Uterus (tissue), 4 donors: ENCODE measurements at places on chromosomes 7 and 10.

DNA sequence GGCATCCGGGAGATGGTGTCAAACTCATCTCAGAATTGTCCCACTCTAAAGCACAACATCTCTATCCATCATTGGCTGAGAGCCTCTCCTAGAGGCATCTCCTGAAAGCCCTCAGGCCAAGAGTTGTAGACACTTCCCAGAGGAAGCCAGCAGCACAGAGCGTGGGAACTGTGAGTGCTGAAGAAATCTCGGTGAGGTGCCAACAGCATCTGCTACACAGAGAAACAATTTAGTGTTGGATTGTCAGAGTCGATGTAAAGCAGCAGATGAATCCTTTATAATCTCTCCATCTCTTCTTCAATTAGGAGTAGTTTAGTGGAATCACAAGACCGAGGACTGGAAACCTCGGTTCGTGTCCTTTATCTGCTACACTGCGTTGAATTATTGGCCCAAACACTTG, 172.2 kb downstream of the C7orf25 start:
- DNase-seq: peak; percentile 40

DNA sequence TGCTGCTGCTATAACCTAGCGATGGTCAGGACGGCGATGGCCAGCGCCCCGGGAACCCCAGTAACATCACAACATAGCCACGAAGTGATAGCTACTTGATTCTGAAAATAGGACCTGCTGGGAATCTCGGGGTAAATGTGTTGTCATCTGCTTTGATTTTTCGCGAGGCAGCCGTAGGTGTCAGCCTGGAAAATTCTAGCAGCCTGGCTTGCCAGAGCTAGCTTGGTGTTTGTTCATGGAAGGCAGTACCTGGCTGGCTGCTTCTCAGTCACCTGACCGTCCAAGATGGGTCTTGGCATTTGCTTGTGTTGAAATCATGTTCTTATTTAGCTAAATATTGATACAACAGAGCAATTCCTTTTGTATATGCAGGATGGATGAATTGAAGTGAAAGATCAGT, 82.4 kb upstream of the BTBD16 start:
- no peak for DNase-seq

DNA sequence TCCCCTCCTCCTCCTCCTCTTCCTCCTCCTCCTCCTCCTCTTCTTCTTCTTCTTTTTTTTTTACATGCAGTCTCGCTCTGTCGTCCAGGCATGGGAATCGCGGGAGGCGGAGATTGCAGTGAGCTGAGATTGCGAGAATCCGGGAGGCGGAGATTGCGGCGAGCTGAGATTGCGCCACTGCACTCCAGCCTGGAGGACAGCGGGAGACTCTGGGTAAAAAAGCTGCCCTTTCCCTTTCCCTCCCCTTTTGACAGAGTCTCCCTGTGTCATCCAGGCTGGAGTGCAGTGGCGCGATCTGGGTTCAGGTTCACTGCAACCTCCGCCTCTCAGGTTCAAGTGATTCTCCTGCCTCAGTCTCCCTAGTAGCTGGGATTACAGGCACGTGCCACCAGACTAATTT, 168.1 kb upstream of the MALRD1 start:
- no peak for DNase-seq

GRCh38 chr7:14228341-14228740, 238.9 kb upstream of the ETV1 start:
- DNase-seq: no peak

GRCh38 chr10:99742701-99743100, 10.7 kb downstream of the CUTC start:
- DNase-seq: no peak

- no peak for DNase-seq
These were observed 495 bp downstream of the EIF3B start for GRCh38 chr7:2354939-2355704.

- DNase-seq: no peak
These were observed 174.3 kb upstream of the RNF32 start for GRCh38 chr7:156466272-156466671.

DNA sequence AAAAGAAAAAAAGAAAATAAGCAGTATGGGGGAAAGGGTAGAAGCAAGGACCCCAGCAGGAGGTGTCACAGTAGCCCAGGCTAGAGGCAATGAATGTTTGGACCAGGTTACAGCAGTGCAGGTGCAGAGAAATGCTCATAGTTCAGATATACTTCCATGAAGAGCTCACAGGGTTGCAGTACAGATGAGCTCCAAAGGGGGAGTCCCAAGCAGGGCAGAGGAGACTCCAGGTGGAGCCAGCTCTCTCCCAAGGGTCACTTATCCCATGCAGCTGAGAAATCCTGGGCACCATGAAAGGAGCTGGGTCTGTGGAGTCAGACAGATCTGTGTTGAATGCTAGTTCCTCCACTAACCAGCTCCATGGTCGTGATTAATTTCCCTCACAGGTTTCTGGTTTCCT, 174.9 kb downstream of the C7orf25 start:
- DNase-seq: no peak

DNA sequence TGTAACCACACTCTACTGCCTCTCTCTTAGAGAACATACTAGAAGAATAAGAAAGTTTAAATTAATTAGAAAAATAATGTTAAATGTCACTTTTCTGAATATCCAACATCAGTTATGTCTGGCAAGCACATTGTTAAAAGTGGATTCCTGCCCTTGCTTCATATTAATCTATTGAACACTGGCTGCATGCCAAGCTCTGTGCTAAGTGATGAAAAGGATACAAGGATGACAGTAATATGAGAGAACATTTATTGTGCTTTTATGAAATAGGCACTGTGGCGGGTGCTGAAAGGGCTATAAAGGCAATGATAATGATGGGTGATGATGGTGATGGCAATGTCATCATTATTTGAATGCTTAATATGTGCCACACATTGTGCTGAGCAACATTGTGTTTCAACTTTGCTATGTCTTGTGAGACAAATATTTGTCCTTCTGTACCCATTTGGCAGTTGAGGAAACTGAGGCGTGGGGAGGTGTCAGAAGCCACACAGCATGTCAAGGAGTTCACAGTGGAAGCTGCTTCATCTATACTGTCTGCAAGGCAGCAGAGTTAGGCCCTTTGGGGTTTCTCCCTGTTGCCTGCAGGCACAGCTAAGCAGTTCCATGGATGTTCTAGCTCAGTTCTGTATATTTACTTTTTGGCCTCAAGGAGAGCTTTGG, 64.2 kb upstream of the RAPGEF5 start:
- DNase-seq: no peak
